ENCODE measurements at places on chromosomes 4 and X.

DNA sequence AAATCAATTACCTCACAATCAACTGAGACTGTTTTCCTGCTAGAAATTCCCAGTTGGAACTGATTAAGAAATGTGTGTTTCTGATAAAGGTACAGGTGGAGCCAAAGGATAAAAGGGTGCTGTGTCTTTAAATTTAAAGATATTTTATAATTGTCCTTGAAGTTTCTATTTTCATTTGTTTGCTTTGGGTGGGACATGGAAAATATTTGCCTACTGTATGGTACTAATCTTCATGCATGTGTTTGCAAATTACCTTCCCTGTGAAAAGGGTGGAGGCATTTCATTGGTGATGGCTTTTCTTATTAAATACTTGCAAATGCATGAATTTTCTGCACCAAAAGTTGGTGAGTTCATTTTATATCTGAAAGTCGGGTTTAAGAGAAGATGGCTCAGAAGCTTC lies 215.9 kb downstream of the RELL1 start:
- no peak for DNase-seq

DNA sequence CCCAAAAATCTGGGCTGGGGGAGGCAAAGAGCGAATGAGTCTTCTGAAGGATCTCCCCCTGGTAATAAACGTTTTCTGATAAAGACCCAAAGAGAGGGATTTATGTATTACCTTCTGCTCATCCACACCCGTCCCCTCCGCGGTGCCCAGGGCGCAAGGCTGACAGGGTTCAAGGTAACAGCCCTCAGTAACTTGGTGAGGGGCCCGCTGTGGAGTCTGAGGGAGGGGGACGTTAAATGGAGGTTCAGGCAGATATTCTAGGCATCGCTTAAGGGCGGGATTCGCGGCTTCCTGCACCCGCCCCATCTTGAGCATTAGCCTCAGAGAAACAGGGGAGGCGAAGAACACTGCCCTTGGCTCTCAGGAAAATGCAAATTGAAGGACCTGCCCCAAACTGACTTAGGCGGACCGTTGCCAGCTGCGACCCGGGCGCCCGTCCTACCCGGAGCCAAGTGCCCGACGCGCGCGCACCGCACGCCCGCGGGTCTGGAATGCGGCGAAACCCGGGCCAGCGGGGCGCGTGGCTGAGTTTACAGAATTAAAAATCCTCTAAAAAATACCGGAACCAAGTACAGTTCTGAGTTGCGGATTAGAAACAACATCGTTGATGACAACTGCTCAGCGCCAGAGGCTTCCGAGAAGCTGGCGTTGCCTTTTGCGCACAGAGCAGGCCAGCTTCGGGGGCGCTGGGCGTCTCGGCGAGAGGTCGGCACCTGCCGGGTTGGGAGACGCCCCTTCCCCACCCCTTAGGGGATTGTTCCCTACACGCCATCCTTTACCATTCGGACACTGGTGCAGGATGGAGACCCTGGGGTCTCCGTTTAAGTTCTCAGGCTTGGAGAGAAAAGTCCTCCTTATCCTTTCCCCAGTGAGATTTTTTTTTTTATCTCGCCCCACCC lies 2.8 kb downstream of the HELT start:
- no peak for DNase-seq

DNA sequence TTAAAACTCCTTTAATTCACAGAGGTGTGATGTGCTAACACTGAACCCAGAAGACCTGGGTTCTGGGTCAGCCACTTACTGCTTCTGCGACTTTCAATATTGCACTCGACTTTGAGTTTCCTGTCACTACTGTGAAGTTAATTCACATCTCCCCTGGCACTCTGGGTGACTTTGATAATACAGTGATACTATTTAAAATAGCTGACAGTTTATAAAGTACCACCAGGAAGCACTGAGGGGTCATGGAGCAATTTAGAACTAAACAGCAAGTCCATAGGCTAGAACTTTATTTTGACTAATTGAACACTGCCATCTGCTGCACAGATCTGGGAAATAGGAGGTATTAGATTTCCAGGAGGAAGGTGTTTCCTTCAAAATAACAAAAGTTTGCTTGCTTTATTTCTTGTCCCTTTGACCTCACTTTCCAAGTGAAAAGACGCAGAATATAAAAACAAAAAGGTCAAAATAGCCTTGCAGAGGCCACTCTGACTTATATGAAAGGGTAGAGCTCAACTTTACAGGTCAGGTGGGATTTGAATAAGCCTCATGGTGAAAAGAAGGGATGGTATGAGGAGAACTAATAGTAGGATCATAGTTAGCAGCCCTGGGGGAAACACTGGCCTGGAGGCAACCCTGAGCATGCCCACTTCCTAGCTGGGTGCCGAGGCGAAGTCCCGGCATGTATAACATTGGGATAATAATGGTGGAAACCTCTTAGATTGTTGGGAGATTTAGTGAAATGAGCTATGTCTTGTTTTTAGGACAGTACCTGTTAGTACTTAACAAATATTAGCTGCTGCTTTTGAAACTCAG lies 53.4 kb downstream of the ZNF518B start:
- no peak for DNase-seq

DNA sequence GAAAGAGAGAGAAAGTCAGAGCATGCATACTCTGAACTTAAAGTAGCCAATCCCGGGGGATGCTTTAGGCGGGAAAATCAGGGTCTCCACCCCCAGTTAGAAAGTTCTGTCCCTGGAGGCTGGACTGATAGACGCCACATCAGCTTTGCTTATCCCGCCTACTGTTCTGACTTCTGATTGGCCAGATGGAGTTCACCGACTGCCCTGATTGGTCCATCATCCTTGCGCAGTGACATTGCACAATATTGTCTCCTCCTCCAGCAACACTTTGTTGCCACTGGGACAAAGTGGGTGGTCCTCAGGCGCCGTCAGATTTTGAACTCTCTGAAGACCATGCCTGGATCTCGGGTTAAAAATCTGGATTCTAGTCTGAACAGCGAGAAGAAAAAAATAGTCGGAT lies 50.3 kb downstream of the SSX3 start:
- no peak for DNase-seq

GRCh38 chr4:37662861-37663390 lies 23.2 kb downstream of the RELL1 start:
- no peak for DNase-seq

GRCh38 chr4:156169011-156169410 lies 215.3 kb upstream of the CTSO start:
- peak; percentile 53 for DNase-seq

DNA sequence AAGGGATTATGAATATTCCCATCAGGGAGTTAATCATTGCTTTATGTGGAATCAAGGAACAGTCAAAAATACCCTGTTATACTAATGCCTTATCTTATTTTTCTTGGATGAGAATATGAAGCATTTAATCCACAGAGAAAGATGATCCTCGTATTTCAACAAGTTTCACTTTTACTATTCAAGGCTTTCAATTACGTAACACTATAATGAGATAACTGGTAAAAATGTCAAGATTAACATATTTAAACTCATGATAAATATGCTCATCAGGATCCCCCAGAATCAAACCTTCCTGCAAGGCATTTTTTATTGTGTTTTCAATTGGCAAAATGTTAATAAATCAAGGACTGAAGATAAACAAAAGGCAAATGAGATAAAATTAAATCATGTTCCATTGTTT lies 5.1 kb downstream of the ZXDA start:
- DNase-seq: no peak

DNA sequence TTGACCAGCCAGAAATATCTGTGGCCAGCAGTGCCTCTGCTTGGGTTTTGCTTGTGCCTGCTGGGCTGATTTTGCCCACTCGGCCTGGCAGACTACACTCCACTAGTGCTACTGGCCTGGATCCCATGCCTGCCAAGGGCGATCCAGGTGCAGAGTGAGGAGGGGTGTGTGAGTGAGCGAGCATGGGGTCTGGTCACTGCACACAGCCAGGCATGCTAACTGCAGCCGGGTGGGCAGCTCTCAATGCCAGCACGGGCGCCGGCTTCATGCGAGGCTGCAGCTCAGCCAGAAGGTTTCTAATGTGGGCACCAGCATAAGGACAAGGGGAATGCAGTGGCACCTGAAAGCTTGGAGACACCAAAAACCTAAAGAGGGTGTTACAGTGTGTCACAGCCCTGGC lies 1161.4 kb downstream of the FSTL5 start:
- DNase-seq: no peak

- DNase-seq: no peak
These were observed 182.1 kb downstream of the ASB9 start for GRCh38 chrX:15087747-15088146.

DNA sequence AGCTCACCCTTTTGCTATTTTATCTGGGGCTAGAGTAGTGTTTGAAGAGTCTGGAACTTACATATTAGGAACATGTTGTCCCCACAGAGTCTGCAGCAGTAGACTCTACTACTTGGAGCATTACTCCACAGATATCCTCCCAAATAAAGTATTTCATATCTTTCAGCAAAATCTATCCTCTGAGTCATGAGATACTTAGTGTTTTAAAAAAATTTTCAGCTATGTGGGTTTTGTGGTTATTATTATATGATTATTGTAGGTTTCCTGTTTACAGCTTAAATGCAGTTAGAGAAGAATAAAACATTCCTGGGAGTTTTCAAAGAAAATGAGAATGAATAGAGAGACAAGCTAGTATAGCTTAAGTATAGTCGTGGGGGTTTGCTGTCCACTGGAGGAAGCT lies 30.9 kb downstream of the PAGE2 start:
- no peak for DNase-seq

DNA sequence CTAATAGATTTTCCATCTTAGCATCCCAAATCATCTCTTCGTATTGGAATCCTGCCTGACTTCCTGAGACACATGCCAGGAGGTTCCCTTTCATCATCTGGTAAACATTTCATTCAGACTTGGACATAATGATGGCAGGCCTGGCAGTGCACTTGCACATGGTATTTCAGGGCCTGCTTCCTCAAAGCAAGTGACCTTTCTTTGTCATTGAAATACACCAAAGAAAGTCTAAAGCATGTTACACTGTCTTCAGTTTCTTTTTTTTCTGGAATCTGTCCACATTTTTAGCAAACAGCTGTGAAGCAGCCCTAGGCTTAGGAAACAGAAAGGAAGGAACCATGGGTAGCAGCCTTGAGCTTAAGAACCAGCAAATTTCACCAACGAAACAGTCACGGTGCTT lies 205.9 kb upstream of the VCX start:
- DNase-seq: no peak

DNA sequence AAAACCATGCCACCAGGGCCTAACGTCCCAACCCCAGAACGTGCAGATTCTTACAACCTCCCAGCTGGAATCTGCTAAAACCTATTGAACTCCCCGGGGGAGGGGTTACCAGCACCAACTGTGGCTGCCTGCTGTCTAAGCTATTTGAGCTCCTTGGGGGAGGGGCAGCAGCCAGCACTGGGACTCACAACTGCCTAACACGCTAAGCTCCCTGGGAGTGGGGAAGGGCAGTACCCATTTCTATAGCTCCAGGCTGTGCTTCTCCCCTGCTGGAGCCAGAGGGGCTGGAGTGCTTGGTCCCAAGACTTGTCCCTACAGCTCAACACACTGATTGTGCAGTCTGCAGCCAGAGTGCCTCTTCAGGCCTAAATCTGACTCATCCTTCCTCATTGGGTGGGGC lies 459.8 kb upstream of the FGF16 start:
- DNase-seq: no peak

DNA sequence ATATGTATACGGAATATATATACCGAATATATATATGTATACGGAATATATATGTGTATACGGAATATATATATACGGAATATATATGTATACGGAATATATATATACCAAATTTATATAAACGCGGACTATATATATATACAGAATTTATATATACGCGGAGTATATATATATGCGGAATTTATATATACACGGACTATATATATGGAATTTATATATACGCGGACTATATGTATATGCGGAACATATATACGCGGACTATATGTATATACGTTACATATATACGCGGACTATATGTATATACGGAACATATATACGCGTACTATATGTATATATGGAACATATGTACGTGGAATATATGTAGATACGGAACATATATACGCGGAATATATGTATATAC lies 78.6 kb downstream of the ARHGAP36 start:
- DNase-seq: no peak

DNA sequence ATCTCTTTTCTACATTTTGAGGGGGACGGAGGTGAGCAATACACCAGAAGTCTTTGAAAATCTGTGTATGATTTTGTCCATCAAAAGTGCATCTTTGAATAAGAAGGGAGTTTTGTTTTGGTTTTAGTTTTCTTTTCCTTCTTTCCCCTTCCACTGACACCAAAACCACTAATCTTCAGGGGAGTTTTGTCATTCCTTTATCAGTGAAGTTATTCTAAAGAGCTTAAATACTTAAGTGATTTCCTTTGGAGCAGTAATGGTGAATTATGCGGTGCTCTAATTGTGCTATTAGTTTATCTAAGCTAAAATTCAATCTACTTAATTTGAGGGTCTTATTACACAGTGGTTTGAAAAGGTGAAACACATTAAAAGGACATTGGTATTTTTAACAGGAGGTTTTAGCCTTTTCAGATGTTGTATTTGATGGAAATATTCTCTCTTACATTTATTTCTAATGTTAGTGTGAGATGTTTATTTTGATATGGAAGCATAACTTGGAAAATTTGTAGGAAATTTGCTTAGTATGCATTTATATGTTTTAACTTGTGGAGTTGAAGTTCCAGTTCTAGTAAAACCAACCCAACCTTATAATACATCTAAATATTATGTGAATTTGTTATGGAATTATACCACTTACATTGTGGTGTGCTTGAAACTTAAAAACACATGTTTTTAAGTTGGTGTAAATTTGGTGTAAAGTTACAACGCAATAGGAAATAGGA lies 124.9 kb downstream of the PCDH7 start:
- no peak for DNase-seq

DNA sequence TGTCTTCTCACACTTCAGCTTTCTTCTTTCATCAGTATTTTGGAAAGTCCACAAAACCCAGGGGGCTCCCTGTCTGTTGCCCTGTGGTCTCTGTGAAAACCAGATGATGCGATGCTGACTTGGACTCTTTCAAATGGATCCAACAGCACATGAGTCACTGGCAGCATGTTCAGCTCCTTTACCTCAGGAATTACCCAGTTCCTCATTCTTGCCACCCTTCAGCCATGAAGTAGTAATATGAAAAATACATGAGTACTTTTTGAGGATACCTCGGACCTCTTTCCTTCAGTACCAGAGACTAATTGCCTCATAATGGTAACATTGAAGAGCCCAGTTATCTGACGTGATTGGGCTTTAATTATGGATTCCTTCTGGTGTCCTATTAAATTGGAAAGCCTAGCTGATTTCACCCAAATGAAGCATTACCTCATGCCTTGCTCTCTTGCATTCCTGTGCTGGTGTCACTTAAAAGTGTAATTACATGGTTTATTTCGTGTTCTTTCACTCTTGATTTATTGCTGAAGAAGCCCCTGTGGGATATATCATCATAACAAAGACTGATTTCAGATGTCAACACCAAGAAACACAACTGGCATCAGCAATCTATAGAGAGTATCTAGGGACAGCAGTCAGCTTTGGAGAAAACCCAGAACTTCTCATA lies 63.4 kb downstream of the NFKB1 start:
- no peak for DNase-seq

DNA sequence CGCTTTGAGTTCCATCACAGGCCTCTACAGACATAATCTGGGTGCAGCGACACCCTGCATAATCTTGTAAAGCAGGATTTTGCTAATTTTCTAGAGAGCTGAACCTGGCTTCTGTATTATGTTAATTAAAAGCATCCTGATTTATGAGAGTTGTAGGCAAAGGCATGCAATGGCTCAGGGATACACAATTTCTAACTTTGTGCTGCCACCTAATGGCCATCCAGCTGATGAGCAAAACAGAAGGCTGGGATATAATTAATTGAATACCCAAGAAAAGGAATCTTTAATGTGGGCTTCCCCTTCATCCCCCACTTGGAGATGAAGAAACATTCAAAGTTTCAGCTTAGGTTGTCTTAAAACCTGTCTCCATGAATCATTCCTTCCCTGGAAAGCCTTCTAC lies 78.1 kb downstream of the BMP15 start:
- peak; percentile 46 for DNase-seq

Data from right forelimb (tissue), 1 donor.